ENCODE measurements at places on chromosomes 6 and 20.

DNA sequence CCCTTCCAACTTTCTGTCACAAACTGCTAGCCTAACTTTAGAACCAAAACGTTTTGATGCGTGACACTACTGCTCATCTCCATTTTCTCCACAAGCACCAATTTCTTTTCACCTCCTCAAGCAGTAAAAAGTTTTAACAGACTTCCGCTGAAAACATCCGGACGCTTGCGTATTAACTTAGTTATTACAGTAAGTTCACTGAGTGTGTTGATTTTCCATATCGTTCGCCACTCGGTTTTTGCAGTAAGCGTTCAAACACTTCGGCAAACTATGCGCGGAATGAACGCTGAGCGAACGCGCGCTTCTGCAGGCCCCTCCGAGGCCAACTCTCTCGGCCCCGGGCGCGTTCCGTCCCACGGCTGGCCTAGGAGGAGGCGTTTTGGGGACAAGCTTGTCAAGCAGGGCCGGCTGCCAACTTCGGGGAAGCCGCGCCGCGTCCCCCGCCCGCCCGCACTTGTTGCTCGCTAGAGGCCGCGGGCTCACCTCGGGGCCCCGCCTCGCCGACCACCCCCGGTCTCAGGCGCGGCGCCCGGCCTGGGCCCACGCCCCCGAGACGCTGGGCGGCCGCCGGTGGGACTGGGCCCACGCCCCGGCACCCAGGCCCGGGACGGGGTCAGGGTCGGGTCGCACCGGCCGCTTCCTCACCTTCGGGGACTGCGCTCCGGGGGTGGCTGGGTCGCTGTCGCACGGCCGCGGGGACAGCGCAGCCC is 945 bp downstream of the PHF10 start:
- peak; percentile 58 for DNase-seq

DNA sequence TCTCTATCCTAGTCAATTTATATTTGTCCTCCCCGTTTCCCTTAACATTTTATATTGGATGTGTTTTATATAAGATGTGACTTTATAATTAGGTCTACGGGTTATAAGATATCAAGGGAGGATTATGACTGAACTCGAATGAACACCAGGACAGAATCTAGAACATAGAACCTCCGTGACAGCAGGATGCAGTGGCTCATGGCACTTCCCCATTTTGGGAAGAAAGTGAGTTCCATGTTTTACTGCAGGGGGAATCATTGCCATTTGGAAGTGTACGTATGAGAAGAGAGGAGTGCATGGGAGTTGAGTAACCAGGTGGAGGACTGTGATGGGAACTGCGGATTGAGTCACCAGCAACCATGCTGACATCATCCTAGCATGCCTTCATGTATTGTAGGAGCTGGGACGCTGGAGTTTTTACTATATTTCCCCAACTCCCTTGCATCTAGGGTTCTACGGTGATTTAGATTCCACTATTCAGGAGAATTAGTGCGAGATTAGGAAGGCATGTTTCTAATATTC is 56.1 kb upstream of the FOXC1 start:
- DNase-seq = no peak

DNA sequence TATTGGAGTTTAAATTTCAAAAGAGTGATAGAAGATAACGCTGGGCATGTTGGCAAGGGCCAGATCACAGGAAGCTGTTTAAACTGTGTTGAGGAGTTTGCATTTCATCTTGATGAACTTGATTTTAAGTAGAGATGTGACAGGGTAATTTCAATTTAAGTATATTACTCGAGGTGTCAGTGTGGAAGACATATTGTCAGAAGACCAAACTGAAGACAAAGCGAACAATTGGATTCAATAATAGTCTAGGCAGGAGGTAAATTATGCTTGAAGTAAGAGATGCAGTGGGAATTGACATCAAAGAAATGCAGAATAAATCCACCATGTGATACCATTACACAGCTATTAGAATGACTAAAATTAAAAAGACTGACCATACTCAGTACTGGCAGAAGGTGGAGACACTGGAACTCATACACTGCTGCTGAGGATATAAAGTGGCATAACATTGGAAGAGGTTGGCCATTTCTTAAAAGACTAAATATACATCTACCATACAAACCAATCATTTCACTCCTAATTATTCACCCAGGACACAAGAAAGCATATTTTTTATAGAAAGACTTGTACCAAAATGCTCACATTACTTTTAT is 240.8 kb downstream of the ARHGAP18 start:
- DNase-seq = no peak

DNA sequence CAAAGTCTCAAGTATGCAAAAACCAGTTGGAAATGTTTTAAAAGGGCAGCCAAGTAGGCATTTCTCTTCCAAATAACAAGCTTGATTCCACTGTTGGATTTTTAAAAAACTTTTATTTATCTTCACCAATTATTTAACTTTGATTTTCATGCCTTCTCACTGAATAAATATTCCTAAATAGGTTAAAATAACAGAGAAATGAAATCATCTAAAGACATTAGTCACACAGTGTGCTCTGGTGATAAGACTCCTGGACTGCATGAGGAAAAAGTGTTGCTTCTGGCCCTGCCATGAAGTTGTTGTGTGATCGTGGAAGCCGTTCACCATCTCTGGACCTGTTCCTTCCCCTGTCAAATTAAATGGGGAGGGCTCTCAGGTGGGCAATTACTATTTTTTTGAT is 33.8 kb upstream of the IGF2R start:
- no peak for DNase-seq

DNA sequence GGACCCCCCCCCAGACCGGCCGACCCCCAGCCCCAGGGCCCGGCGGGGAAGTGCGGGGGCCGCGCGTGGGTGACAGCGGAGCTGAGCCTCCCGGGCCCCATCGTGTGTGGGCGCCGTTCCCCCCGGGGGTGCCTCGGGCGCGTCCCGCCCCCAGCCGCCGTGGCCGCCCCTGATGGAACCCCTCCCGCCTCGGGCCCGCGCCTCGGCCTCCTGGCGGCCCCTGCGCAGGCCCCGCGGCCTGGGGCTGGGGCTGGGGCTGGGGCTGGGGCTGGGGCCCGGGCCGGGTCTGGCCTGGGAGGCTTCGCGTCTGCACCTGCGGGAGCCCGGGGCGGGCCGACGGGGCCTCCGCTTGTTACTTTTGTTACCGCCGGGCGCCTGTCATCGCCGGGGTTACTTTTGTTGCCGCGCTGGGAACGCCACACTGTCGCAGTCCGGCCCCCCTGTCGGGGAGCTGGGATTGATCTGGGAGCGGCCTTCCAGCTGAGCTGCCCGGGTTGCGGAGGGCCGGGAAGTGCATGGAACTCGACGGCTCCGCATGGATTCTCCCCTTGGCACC is 598 bp downstream of the OGFR start:
- DNase-seq = no peak

GRCh38 chr6:161186173-161186769 is 87.6 kb downstream of the AGPAT4 start:
- no peak for DNase-seq

DNA sequence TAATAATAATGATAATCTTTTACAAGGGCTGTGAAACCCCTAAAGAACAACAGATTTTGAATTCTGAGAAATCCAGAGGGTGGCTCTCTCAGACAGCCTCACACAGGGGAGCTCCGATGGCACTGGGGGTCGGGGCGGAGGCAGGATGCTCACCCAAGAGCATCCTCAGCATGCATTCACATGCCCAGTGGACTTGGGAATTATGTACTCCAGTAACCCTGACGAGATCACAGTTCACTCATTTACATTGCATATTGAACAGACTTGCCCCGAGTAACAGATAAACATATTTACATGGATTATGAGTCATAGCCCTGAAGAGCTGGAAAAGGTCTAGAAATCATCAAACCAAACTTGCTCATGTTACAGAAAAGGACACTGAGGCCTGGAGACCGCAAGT is 482.7 kb upstream of the JARID2 start:
- no peak for DNase-seq

- DNase-seq = no peak
Observed at GRCh38 chr6:129212081-129212480, 329.1 kb downstream of the LAMA2 start.
